ENCODE measurements at places on chromosomes 12 and 14. TPM values are rescaled to one million over a fixed set of nuclear protein-coding genes. Genes with fewer than 3 reads are reported as not detected.

GRCh38 chr12:32776258-32776657 lies 20.6 kb upstream of the YARS2 start:
- no peak for DNase-seq
- no peak overlapping the region for H3K27ac ChIP-seq
- H3K36me3 ChIP-seq = no peaks in the 10 kb centered on the region
- H3K4me1 ChIP-seq = no peaks in the 10 kb centered on the region
- H3K27me3 ChIP-seq = no peaks in the 10 kb centered on the region
- H3K4me3 ChIP-seq = no peak overlapping the region

The RD3L gene
- not detected for total RNA-seq

DNA sequence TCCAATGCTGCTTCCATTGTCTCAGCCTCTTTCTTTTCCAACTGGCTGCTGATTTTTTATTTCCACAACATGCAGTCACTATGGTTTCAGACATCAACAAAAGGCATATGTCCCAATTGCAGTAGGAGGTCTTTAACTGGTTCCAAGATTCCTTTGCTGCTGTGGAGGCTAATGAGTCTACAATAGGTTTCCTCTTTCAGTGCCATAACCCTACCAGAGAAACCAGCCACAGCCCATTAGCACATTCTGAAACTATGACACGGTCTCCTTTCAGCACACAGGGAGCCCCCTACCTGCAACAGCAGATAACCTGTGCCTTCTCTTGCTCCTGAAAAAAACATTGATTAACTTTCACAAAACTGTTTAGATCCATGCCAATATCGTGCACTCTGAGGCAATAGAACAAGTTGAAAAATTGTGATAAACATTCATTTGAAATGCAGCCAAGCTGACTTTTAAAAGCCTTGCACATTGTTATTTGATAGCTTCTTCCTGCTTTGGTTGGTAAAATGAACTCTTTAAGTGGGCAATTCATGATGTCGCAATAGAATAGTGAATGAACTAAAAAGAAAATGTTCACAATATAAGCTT lies 32.4 kb downstream of the PLEKHG7 start:
- no peak for DNase-seq
- H3K27me3 ChIP-seq = no peaks in the 10 kb centered on the region
- no peaks in the 10 kb centered on the region for H3K4me1 ChIP-seq
- H3K36me3 ChIP-seq = no peaks in the 10 kb centered on the region
- no peak overlapping the region for H3K4me3 ChIP-seq

The LRCOL1 gene
- total RNA-seq = not detected

DNA sequence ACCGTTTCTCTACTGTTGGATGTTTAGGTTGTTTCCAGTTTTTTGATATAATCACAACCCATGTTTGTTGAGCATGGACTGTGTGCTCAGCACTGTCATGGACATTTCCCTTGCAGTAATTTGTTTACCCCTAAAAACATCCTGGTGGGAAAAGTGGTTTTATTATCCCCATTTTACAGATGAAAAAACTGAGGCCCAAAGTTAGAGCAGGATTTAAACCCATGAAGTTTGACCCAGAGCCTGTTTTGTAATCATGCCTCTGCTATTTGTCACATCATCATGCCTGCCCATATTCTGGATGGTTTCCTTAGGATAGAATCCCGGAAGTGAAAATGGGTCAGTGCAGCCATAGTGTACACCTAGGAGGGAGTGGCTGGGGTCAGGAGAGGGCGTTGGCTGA lies 17.0 kb upstream of the LRP1-AS start:
- no peaks in the 10 kb centered on the region for H3K4me1 ChIP-seq
- no peak overlapping the region for H3K4me3 ChIP-seq
- H3K36me3 ChIP-seq = no peaks in the 10 kb centered on the region

- no peak for DNase-seq
- H3K27ac ChIP-seq = no peak overlapping the region
- H3K36me3 ChIP-seq = no peaks in the 10 kb centered on the region
- H3K4me1 ChIP-seq = no peaks in the 10 kb centered on the region
- H3K27me3 ChIP-seq = peaks cover 1% of the 10 kb centered on the region
These were observed 2.0 kb upstream of the KRT75 start for GRCh38 chr12:52436000-52436827.

- H3K27ac ChIP-seq = no peak overlapping the region
- H3K4me1 ChIP-seq = no peaks in the 10 kb centered on the region
- no peak for DNase-seq
- H3K36me3 ChIP-seq = no peaks in the 10 kb centered on the region
These were observed 157.7 kb downstream of the TTC7B start for GRCh38 chr14:90658541-90658967.

Data from GM12878 (cell line).